8988T (cell line): ENCODE measurements at places on chromosomes 7 and 10.

DNA sequence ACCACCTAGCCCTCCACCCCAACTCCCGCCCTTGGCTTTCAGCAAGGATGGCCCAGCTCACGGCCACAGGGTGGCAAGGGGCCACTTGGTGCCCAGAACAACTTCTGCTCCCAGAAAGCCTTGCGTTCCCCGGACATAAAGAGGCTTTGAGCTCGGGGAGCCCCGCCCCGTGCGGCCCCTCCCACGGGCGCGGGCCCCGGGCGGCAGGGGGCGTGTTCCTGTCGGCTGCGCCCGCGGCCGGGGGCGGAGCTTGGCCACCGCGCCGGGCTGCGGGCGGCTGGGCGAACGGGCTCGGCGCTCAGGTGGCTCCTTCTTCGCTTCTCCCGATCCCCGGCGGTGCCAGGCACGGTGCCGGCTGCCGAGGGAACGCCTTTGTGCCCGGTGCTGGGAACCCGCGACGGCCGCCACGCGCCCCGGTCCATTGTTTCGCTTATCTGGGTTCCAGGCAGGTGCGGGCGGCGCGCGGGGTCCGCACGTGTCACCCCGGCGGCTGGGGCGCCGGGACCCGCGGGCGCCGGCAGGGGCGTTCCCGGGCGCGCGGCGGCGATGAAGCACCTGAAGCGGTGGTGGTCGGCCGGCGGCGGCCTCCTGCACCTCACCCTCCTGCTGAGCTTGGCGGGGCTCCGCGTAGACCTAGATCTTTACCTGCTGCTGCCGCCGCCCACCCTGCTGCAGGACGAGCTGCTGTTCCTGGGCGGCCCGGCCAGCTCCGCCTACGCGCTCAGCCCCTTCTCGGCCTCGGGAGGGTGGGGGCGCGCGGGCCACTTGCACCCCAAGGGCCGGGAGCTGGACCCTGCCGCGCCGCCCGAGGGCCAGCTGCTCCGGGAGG lies at the start of gene NFE2L3:
Gene NFE2L3, plus strand, starts transcription at position 246 of the 829 bp plus-strand sequence. Its CDS starts 301 bp downstream, at position 547.
- peak; percentile 66 for DNase-seq

GRCh38 chr10:128300290-128300824 lies 174.1 kb upstream of the MKI67 start:
- no peak for DNase-seq

- no peak for DNase-seq
Observed at GRCh38 chr10:72243822-72244437, 27.9 kb upstream of the ASCC1 start.

GRCh38 chr7:18529239-18529638 lies 33.7 kb downstream of the HDAC9 start:
- no peak for DNase-seq

GRCh38 chr10:119219871-119220270 lies 12.5 kb downstream of the GRK5 start:
- DNase-seq, result no peak

GRCh38 chr7:1912593-1913465 lies 242.8 kb downstream of the ELFN1 start:
- no peak for DNase-seq

GRCh38 chr10:48383393-48383792 lies 76.9 kb downstream of the MAPK8 start:
- no peak for DNase-seq

- DNase-seq, result no peak
Observed at GRCh38 chr7:92421676-92422435, 25.4 kb upstream of the GATAD1 start.

DNA sequence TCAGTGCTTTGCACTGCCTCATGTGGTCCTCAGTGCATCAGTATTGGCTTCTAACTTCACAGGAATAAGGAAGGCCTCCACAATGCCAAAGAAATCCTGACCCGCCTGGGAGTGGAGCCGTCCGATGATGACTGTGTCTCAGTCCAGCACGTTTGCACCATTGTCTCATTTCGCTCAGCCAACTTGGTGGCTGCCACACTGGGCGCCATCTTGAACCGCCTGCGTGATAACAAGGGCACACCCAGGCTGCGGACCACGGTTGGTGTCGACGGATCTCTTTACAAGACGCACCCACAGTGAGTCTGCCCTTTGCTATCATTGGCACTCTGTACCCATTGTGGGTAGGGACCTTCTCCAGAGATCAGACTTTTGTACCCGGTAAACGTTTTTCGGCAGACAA lies 36.9 kb downstream of the TACR2 start:
- no peak for DNase-seq

GRCh38 chr10:68550747-68551411 lies 9.3 kb upstream of the TET1 start:
- peak; percentile 42 for DNase-seq

- no peak for DNase-seq
Observed at GRCh38 chr10:72832701-72833100, 60.8 kb upstream of the OIT3 start.

GRCh38 chr7:24591152-24591551 lies 17.9 kb downstream of the PALS2 start:
- DNase-seq, result no peak

DNA sequence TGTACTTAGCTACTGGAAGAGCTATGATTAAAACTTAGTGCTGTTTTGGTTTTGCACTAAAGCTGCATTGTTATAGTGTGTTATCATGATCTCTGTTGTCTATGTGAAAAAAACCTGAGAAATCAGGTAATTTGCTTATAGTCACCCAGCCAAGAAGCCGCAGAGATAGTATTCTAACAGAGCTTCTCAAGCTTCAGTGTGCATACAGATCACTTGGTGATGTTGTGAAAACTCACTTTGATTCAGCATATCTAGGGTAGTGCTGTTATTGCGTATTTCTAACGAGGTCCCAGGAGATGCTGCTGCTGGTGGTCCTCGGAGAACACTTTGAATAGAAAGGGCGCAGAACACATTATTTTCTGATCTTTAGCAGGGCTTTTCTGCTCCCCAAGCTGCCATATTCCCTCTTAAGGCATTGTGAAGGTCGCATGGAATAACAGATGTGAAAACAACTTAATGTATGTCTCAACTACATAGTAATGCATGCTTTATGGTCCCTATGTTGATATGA lies 68.4 kb upstream of the PDCD4 start:
- no peak for DNase-seq

DNA sequence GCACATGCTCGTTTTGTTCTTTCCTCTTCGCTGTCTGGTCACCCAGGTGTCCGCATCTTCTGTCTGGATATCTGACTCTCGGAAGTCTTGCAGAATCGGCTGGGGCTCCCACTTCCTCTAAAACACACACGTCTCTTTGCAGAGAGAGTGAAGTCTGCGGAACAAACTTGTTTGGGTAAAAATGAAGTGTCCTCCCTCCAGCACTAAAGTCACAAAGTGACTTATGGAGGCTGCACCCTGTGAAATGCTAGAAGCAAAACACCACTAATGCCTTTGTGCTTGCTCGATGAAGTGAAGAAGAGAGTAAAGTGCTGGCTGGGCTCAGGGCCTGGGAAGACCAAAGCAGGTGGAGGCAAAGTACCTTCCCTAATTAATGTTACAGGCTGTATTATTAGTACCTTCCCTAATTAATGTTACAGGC lies 71.4 kb downstream of the FGFR2 start:
- DNase-seq, result no peak
